ENCODE measurements at places on chromosomes 7 and 10.

GRCh38 chr7:134022286-134022911 is 104.7 kb upstream of the LRGUK start:
- no peak for DNase-seq

GRCh38 chr10:111511751-111512150 is 434.9 kb downstream of the ADRA2A start:
- DNase-seq: no peak

DNA sequence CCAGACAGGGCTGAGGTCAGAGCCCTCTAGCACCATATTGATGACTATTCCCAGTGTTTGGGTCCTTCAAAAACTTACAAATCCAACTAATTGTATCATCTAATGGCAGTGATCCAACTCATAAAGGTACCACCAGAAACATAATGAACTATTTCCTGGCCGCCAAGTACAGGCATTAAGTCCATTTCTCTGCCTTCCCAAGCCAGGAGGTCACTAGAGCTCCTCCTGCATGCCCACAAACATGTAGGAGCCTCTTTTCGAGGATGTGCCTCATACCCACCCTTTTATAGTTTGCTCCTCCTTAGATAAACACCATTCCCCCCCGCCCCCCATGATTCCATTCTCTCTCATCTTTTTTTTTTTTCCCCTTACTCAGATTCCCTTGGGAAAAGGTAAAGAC is 91.3 kb downstream of the CHN2 start:
- no peak for DNase-seq

DNA sequence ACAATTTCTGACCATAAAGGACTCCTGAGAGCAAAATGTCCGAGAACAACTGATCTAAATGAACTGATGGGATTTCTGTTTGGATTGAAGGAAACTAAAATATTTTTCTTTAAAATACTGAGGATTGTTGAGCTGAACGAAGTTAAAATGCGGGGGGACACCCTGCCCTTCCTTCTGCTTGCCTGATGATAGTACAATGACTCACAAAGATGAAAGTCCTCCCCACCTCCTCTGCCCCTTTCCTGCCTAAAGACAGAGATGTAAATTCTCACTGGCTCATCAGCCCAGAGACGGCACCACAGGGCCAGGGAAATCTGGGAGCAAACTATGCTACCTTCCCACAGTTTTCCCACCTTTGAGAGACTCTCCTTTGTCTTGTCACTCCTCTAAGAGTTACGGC is 180.6 kb downstream of the PHTF2 start:
- DNase-seq: no peak

DNA sequence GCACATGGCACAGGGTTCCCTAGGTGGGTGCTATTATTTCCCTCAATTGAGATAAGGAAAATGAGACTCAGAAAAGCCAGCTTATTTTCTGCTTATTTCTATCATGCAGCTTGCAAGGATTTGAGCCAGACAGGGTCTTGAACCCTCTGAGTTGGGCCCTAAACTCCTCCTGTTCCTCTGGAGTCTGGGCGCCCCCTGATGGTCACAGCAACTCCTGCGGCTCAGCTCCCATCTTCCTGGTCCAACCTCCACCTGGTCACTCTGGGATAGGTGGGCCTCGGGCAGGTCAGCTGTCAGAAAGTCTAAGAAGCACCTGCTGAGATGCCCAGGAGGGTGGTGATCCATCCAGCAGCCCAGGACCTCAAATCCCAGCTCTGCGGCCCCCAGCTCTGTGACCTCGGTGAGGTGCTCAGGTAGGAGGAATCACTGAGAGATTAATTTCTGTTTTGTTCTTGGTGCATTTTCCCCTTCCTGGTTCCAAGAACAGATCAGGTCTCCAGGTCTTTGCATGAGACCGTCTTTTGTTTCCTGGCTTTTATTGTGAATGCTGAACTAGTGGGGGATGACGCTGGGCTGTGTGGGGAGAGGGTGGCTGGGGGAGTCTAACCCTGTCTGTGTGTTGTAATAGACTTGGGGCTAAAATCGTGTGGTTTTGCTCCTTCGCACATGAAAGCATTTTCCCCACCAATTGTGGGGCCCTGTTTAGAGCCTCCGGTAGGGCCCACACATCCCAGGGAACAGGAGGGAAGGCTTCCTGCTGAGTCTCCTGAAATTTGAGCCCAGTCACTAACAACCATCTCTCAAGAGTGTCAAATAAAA is 32.8 kb downstream of the TMEM130 start:
- DNase-seq: no peak

- no peak for DNase-seq
These were observed 134.7 kb downstream of the DNAJB6 start for GRCh38 chr7:157471259-157472125.

GRCh38 chr7:129782818-129783583 is 169.8 kb downstream of the UBE2H start:
- no peak for DNase-seq

Data from GM04504 (cell line).